ENCODE measurements at places on chromosomes 1 and 21. TPM values are rescaled to one million over a fixed set of nuclear protein-coding genes. Genes with fewer than 3 reads are reported as not detected.

DNA sequence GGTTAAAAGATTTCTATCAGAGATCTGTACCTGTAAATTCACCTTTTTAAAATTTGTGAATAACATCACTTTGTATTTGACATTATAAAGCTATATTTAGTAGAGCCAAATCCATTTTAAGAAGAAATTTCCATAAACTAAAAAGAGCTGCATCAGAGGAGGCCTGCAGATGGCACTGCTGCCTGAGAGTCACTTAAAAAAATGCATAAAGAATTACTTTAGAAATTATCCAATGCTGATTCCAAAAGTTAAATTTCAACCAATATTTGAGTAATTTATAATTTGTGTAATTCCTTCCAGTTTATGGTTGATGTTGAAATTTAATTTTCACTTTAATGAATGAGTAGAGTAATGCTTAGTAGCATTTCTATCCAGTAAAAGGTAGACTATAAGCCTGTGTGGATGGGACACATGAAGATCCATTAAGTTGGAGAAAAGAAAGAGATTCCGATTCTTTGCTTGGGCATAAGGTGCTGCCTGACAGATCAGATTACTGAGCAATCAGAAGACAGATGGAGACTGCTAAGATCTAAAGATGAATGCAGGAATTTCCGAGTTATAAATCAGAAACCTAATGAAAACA lies 20.7 kb upstream of the RPE65 start:
- DNase-seq = no peak

DNA sequence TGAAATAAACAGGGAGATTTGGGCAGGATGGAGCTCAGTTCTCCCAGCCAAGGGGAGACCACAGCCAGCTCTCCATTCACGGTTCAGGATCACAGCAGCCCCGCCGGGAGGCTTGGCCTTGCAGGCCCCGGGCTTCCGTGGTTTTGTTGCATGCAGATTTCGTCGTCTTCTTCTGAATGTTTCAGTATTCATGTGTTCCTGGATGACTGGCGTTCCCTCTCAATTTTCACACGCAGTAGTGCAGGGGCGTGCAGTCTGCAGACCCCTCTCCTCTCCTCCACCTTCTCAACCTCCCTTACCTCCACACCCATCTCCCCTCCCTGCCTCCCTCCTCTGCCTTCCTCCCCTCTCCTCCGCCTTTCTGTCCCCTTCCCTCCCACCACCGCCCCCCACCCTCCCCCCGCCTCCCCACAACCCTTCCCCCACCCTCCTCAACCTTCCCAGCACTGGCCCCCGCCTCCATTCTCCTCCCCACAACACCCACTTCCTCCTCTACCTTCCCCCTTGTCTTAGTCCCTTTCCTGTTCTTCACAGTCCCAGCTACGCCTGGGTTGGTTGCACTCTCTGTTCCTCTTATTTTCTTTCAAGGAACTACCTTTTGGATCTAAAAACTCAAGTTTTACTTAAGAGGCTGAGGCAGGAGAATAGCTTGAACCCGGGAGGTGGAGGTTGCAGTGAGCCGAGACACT lies 8.4 kb upstream of the SLC19A1 start:
- DNase-seq = no peak

DNA sequence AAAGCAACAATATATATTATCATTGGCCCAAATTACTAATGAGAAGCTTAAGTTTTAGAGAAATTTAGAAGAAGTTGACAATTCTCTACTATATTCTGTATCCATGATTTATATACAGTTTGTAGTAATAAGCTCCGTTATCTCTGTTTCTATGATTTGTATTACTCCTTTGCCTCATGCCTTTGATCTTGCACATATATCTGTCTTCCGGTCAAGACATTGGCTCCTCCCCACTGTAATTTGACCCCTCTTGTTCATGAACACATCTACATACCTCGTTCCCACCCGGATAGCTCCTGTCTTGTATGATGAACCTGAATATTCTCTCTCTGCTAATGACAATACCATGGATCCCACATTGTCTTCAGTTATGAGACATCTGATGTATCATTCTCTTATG lies 581.0 kb upstream of the RGS18 start:
- DNase-seq = no peak

DNA sequence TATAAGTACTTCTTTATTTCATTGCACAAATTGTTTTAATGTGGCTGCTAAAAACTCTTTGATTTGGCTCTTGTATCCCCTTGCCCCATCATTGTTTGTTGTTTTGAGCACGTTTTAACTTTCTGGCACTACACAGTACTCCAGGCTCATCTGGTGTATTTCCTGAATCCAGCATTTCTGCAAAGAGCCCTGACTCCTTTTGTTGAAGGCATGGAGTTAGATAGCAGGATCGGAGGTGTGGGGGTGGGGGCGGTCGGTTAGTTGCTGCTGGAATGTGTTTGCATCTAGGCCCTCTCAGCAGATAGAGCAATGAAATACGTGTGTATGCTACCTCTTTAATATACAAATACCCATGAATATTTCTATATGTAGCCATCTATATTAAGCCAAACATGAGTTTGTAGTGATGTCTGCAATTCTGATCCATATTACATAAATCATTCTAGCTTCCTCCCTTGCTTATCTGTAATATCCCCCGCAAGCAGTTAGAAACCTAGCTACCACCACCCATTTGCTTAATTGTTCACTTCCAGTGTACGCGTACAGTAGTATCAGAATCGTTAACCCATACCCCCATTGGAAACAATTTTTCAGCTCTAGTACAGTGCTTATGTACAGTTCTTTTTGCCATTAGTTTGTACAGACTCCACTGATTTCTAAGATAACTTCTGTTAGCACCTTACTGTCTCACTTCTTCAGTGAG lies 106.0 kb downstream of the NOS1AP start:
- DNase-seq = no peak

DNA sequence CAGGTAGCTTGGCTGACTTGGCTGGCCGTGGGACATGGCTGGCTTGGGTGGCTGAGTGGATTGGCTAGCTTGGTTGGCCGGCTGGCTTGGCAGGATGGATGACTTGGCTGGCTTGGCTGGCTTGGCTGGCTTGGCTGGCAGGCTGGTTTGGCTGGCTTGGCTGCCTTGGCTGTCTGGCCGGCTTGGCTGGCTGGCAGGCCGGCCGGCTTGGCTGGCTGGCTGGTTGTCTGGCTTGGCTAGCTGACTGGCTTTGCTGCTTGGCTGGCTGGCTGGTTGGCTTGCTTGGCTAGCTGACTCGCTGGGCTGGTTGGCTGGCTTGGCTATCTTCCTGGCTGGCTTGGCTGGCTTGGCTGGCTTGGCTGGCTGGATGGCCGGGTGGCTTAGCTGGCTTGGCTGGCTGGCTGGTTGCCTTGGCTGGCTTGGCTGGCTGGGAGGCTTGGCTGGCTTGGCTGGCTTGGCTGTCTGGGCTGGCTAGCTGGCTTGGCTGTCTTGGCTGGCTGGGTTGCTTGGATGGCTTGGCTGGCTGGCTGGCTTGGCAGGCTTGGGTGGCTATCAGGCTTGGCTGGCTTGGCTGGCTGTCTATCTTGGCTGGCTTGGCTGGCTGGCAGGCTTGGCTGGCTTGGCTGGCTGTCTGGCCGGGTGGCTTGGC lies 129.7 kb upstream of the FAM72C start:
- peak; percentile 16 for DNase-seq

- no peak for DNase-seq
Measured at GRCh38 chr1:108053270-108054013, 88.5 kb upstream of the VAV3 start.

DNA sequence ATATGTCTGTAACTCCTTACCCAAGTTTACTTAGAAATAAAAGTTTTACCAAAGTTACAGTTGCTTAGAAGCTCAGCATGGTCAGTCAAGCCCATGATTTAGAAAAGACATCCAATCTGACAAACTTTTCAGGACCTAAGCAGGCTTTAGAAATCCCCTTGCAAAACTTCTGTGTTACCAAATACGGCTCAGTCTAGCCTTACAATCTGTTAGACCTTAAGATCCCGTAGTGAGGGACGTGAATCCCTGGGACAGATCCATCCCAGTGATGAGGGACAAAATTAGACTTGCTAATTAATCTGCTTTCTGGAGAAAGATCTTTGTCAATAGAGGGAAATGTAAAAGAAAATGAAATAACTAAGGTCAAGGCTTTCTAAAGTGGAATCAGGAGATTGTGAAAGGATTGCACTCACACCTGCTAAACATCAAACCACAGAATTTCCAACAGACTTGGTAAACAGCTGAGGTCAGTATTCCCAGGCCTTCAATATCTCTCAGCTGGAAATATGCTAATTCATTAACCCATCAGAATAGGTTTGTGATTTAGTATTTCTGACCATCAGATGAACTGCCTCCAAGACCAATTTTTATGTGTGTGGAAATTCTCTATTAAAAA lies 375.3 kb downstream of the DUSP10 start:
- DNase-seq = no peak

GRCh38 chr1:9888886-9889285 lies 21.2 kb downstream of the CTNNBIP1 start:
- no peak for DNase-seq

DNA sequence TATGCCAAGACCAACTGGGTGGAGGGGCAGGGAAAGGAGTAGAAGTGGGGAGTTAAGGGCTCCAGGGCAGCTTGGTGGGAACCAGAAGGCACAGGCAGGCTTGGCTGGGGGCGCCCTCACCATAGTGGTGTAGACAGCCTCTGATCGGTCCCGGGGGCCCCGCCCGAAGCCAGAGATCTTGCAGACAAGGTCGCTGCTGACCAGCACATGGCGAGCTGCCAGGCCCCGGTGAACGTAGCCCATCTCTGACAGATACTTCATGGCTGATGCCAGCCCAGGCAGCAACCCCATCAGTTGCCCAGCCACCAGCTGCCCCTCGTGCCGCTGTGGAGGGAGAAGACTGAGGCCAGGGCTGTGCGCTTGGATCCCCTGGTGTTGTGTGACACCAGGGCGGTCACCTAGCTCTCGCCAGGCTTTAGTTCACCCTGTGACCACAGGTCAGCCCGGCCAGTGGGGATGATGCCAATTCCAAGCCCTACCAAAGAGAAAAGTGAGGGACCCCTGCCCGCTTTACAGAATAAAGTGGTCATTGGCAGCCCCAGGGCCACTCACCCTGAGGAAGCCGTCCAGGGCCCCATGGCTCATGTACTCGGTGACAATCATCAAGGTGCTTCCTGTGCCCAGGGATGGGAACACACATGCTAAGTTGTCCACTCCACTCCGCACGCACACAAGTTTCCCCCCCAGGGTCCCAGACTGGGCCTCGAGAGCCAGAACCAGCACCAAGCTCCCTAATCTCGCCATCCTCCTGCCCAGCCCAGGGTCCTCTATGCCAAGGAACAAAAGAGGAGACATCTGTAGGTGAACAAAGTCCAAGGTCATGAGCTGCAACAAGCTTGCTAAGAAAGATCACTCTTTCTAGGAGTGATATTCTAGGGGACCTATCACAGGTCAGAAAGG lies 28.2 kb downstream of the CDCA8 start:
- no peak for DNase-seq

- DNase-seq = no peak
Measured at GRCh38 chr1:41773144-41773591, 145.6 kb downstream of the HIVEP3 start.

DNA sequence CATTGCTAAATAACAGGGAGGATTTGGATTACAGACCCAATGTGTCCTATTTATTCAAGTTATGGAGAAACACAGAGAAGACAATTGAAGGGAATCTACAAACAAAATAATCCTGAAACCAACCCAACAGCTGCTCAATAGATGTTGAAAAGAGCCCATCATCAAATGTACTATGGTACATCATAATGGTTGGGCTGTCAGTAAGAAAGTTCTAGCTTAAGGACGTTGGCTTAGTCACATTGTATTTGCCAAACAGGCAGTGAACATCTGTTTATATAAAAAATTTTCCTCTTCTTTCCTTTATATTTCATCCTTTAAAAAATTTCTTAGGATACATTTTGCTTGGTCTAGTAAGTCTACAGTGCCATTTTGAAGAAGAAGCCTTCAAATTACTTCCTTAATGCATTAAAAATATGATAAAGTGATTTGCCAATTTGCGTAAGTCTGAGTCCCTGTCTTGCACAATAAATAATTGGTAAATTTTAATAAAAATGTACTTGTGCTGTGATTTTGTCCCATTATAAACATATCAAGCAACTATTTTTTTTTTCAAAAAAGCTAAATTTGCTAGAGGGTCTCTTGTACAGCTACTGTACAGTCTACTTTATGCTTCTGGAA lies 14.4 kb downstream of the MAP3K7CL start:
- DNase-seq = no peak

- DNase-seq = no peak
Measured at GRCh38 chr1:185439727-185440415, 122.8 kb upstream of the IVNS1ABP start.

DNA sequence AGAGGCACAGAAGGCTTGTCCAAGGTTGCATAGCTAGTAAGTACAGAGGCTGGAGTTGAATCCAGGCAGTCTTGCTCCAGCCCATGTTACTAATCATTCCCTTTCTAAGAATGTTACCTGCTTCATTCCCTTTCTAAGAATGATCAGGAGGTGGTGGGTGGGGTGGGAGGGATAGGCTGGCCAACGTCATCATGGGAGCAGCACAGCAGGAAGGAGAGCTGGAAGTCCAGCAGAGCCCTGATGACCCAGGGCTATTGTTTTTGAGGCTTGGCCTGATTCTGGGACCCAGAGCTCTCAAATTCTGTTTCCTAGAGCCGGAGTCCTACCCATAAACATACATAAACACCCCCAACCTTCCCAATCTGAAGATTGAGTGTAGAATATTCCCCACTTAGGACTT lies 11.8 kb upstream of the CSF1 start:
- no peak for DNase-seq

DNA sequence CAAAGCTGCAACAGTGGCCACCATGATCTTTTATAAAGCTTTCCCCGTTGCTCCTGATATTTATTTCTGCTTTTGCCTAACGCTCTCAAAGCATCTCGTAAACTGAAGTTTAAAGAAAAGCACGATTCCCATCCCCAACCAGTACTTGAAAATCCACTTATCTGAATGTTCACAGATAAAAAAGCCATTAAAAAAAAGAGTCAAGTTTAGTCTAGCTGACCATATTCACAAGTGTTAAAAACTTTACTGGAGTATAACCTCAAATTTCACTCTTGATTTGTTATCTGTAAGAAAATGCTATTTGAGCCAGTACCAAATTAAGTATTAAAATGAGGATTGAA lies 34.6 kb upstream of the SLC45A3 start:
- DNase-seq = no peak

GRCh38 chr1:198102454-198102827 lies 54.4 kb upstream of the NEK7 start:
- DNase-seq = no peak

- DNase-seq = no peak
Measured at GRCh38 chr21:29245104-29245643, 53.5 kb upstream of the BACH1 start.

The ZSCAN20 gene
- total RNA-seq = 9.4 TPM

The KCND3 gene
- 3.3 TPM for total RNA-seq

The PTPN22 gene
- 4.4 TPM for total RNA-seq

The ADGRL4 gene
- total RNA-seq = 48.0 TPM

The SLAMF7 gene
- 0.63 TPM for total RNA-seq

The PCAT6 gene
- not detected for total RNA-seq

Measured in tibial nerve (tissue), 4 donors.